ENCODE measurements at places on chromosomes 5 and 9.

GRCh38 chr5:153601377-153601776 is 110.9 kb downstream of the GRIA1 start:
- DNase-seq: no peak

DNA sequence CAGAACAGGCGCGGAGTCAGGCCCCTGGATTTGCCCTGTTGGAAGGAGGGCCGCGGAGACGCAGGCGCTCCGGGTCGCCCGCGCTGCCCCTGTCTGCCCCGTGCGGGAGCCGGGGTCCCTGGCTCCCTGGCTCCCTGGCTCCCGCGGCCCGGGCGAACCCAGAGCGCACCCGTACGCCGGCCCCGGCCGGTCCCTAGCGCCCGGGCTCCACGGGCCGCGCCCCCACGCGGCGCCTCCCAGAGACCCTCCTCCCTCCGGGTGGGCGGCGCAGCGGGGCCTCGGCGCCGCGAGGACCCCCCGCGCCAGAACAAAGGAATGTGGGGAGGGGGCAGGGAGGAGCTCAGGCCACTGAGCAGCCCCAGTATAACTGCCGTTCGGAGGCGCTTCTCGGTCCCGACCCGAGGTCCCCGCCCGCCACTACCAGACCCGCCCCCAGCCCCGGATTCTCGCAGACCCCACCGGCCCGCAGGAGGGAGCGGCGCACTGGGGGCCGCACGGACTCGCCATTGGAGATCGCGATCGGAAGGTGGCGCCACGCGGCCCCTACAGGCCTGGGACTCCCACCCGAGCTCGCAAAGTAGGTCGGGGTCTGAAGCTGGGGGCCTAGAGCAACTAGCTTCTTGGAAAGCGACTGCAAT is 2.4 kb downstream of the NFIL3 start:
- no peak for DNase-seq

DNA sequence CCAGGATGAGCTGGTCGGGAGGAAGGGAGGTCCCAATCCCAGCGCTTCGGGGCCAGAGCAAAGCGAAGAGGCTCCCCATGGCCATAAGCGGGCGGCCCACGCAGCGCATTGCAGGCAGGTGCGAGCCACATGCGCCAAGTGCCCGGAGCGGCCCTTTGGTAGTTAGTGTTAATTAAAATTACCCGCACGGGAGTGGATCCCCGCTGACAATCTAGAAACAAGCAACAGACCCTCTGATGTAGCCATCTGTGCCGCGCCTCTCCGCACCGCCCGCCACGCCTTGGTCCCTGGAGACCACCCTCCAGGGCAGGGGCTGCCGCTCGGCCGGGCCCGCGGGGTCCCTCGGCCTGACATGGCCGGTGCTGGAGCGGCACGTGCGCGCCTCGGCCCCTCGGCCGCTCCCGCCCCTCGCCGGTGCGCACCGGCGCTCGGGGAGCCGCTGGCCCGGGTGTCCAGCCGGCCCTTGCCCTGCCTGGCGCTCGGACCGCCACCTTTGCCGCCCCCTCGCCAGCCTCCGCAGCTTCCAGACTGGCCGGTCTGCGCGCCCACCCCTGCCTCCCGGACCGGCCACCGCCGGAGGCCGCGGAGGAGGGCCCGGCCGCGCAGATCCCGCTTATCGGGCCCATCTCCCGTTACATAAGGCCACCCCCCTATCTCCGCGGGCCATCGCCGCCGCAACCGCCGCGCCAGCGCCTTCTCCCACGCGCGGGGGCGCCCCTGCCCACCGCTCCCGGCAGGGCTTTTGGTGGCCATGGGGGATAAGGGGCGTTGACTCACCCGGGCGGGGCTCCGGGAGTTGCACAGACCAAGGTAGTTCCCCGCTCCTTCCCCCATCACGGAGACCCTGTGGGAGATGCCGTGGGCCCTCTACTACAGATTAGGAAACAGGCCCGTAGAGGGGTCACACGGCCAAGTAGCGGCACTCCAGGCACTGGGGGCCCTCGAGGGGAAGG is 1.9 kb upstream of the IL13 start:
- DNase-seq: peak; percentile 34

DNA sequence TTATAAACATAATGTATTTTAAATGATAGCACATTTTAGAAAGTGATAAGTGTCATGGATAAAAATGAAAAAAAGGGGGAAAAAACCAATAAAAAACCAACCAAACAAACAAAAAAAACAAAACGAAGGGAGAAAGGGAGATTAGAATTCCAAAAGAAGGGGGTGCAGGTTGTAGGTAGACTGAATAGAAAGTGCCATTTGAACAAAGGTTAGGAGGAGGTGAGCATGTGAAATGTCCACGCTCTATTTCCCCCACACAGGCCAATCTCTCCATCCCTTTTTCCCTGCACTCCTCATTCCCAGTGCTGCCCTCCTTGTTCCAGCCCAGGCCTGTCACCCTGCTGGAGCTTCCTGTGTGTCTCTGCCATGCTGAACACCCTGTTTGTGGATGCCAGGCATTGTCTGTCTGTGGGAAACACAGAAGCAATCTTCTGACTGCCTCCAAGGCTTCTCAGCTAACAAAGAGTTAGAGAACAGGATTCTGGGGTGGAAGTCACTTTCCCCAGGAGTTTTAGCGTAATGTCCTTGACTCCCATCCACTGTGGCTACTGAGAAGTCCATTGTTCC is 138.8 kb downstream of the ADAMTS16 start:
- DNase-seq: no peak

All from stimulated activated CD8-positive, alpha-beta memory T cell treated with anti-CD3 and anti-CD28 coated beads, Interleukin-15, amount 100 ng/mL, for 4 hours (primary cell).